ENCODE measurements at places on chromosomes 3 and 15.
A peak's percentile ranks its signal among the peaks of the same experiment; 100 is the strongest.

- no peak for DNase-seq
These were observed 117.7 kb downstream of the CD47 start for GRCh38 chr3:107973152-107973551.

DNA sequence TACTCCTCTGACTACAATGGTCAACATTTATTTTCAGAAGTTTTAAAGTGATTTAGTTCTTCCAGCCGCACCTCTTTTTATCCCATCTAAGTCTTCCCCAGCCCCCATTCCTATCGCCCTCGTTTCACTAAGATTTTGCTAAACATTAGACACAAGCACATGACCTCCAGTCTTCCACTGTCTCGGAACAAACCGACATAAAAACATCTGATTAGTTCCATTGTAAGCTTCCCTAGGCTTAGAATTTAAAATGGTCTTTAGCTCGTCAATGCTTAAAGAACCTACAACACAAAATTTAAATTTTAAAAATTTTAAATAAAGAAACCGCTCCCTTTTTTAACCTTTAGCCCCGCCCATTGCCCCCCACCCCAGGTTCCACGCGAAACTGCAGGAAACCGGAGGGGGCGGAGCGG, 284 bp upstream of the TSC22D2 start:
- DNase-seq = no peak

DNA sequence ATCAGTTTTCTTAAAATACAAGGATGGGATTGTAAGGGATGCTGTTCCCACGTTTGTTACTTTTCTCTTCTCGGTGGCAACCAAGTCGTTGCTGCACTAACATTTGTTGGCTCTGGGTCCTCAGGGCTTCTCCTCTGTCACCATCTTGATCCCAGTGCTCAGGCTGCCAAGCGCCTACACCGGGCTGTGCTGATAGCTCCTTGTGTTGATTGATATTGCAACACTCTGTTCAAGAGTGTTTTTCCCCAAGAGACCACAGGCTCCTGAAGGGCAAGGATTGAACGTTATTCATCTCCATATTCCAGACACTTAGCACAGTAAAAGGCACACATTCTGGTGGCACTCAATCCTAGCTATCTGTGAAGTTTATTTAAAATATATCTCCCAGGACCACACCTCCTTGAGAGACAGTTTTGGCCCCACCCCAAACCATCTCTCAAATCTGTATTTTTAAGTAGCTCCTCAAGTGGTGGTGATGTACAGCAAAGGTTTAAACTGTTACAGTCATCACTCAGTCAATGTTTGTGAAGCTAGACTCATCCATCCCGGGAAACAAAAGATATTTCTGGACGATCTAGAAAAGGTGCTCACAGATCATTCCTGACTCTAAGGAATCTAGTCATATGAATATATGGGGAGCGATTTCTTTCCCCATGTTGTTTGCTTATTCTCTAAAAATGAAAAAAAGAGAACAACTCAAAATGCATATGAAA, 38.5 kb upstream of the FOXP1 start:
- no peak for DNase-seq

GRCh38 chr15:56207092-56207491, 36.6 kb downstream of the RFX7 start:
- DNase-seq = no peak

DNA sequence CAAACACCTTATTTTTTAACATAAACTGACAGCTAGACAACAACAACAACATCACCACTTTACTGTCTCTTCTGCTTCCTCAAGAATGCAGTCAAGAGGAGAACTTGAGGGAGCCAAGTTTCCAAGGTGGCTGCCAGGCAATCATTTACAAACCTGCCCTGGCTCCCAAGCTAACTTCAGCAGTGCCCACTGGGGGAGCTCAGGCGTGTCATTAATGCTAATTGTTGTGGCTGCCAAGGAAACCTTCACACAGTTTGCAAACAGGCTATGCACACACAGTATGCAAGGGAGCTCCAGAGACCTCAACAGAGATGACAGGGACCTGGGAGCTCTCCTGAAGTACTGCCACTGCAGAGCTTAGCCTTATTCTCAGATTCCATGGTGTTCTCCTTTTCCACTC, 2.1 kb downstream of the DZIP1L start:
- DNase-seq = no peak

DNA sequence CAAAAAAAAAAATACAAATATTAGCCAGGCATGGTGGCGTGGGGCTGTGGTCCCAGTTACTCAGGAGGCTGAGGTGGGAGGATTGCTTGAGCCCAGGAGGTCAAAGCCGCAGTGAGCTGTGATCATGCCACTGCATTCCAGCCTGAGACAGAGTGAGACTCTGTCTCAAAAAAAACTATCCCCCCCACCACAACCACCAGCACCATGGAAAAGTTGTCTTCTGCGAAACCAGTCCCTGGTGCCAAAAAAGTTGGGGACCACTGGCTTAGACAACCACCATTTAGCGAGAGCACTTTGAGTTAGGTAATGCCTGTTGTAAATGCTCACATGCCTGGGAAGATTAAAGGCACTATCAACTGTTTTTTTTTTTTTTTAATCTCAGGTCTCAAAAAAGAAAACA, 15.4 kb downstream of the ARHGAP31 start:
- DNase-seq = no peak

- no peak for DNase-seq
These were observed 55.3 kb downstream of the SLC28A2 start for GRCh38 chr15:45307230-45307924.

GRCh38 chr15:78103406-78104118, 11.2 kb downstream of the SH2D7 start:
- DNase-seq = peak; percentile 52

DNA sequence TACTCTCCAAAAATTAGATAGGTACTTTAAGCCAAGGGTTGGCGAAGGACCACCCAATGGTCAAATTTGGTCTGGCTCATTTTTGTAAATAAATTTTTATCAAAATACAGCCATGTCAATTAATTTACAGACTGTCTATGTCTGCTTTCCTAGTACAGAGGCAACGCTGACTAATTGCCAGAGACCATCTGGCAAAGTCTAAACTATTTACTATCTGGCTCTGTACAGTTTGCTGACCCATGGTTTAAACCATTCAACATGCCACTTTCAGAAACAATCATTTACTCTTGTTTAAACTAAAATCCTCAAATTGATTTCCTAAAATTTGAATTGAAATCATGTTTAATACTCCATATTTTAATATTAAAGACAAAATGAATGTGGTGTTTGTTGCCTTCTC, 25.9 kb downstream of the CBLB start:
- DNase-seq = no peak

- peak; percentile 28 for DNase-seq
These were observed 52.9 kb downstream of the RYK start for GRCh38 chr3:134197681-134198261.

DNA sequence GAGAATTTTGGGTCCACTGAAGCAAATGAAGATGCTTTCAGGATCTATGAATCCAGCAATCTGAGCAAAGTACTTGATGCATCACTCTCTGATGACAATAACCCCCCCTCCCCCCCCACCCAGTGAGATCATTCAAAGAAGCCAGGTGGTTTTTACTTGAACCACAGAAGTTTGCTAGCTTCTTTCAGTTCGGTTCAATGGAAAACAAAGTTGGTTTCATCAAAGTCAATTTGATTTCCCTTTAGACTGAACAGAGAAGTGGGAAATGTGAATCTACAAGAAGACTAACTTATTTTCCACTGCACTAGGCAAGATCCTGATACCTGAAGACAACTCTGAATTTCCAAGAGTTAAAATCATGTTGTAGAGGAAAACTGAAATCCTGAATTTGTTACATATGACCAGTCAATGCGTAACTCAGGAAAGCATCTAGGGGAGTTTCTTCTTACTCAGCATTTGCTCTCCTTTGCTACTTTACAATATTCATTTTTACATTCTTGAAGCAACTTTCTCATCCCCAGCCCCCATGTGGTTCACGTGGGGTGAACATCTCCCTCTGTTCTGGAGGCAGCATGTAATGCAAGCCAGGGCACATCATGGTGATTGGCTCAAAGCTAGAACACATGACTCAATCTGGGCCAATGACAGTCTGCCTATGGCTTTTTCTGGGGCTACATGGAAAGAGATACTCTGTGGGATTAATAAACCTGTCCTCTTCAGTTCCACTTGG, 572.6 kb downstream of the FOXP1 start:
- peak; percentile 75 for DNase-seq

DNA sequence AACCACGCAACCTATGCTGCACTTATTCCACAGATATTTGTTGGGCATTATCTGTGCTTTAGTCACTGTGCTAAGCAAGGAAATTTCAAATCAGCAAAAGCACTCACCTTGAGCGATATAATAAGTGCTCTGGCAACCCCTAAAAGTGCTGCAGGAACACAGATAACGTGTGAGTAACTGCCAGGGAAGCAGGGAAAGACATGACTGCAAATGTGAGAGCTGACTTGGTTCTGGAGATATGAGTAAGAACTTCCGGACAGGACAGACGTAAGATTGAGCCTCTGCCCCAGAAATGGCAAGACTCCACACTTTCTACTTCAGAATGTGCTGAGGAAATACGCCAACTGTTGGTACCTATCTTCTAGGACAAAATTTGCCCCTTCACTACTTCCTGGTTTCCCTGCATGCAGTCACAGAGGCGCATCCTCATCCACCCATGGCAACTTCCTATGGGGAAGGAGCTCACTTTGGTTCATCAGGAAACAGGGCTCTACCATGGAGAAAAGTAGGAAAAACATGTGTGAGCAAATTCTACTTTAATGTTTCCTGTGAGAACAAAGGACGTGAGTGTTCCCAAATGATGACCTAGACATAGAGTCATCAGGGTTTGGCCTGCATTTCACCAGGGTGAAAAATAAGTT, 41.7 kb downstream of the AQP9 start:
- DNase-seq = no peak

GRCh38 chr3:166993015-166993630, 387.0 kb downstream of the ZBBX start:
- no peak for DNase-seq

- peak; percentile 83 for DNase-seq
These were observed 27.5 kb downstream of the BHLHE40 start for GRCh38 chr3:5006755-5007202.

DNA sequence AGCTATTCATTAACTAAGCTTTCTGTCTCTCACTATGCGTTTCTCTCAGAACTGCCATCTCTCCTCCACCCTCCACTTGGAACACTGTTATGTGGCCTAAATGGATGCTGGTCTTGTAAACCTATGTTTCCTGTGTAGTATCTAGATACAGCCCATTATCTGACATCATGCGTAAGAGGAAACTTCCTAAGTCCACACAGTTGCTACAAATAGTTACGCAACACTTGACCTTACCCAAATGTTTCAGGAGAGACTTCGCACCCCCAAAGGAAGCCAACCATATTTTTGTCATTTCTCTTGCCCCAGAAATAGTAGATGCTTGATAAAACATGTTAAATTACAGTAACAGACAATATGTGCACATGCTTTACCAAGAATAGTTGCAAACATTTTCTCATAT, 87.2 kb upstream of the TPRG1 start:
- DNase-seq = no peak

DNA sequence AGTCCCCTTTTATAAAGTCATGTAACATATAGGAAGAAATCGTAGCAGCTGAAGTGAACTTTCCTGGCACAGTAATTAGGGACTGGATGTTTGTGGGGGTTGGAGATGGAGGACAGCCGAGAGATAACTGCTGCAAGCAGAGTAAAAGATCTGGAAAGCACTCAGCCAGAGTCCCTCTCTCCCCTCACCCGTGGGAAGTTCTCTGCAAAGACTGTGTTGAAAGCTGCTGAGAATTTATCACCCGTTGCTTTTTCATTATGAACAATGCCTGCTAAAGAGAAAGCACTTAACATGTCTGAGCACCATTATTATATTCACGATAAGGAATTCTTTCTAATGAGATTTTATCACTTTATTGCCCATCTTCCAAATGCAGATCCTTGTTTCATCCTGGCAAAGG, 248.8 kb downstream of the SHOX2 start:
- DNase-seq = no peak

- DNase-seq = no peak
These were observed 756 bp upstream of the RASGRF1 start for GRCh38 chr15:79091204-79091867.

GRCh38 chr3:119364401-119364800, 70.2 kb downstream of the ARHGAP31 start:
- DNase-seq = no peak

- no peak for DNase-seq
These were observed 377.8 kb upstream of the POU1F1 start for GRCh38 chr3:87654184-87654583.

- peak; percentile 60 for DNase-seq
These were observed 27.6 kb upstream of the CXCR6 start for GRCh38 chr3:45915518-45916231.

DNA sequence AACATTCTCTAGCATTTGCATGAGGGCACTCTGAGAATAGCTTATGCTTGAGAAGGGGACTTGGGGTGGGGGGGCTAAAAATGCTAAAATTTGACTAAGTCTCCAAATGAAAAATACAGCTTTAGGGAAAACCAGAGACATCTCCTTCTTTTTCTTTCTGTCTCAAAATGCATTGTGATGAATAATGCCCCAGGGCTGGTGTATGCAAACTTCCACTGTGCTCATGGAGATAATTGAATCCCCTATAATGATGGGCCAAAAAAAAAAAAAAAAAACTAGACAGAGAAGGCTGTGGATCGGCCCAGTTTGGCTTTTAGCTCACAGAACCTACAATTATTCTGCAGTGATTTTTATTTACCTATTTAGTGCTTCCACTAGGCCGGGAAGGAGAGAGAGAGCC, 147.9 kb upstream of the RORA start:
- no peak for DNase-seq

- no peak for DNase-seq
These were observed 15.8 kb downstream of the IGSF11 start for GRCh38 chr3:119018690-119019463.

DNA sequence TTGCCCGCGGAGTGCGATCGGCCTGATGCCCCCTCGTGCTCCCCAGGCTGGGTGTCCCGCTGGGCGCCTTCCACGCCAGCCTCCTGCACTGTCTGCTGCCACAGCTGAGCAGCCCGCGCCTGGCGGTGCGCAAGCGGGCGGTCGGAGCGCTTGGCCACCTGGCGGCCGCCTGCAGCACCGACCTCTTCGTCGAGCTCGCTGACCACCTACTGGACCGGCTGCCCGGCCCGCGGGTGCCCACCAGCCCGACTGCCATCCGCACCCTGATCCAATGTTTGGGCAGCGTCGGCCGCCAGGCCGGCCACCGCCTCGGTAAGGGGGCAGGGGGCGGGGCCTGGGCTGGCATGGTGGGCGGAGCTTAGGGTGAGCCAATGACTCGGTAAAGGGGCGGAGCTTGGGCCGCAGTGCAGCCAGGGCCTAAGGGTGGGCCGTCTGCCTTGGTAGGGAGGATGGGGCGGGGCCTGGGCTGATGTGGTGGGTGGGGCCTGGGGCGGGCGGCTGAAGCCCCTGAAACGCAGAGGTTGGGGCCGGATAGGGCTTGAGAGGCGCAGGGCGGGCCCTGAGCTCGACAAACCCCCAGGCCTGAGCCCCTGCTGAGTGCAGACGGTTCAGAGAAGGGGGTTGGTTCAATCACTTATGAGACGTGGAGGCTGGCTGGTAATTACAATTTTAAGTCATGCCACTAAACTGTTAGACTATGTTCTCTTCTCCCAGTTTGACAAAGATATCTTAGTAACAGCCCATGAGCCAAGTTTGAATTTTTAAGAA, 13.7 kb downstream of the CAND2 start:
- DNase-seq = peak; percentile 89

- no peak for DNase-seq
These were observed 29.9 kb upstream of the GHSR start for GRCh38 chr3:172478116-172478515.
